ENCODE measurements at places on chromosomes 3 and 15.

GRCh38 chr3:63961891-63962290 lies 49.7 kb upstream of the SCAANT1 start:
- no peak for DNase-seq

DNA sequence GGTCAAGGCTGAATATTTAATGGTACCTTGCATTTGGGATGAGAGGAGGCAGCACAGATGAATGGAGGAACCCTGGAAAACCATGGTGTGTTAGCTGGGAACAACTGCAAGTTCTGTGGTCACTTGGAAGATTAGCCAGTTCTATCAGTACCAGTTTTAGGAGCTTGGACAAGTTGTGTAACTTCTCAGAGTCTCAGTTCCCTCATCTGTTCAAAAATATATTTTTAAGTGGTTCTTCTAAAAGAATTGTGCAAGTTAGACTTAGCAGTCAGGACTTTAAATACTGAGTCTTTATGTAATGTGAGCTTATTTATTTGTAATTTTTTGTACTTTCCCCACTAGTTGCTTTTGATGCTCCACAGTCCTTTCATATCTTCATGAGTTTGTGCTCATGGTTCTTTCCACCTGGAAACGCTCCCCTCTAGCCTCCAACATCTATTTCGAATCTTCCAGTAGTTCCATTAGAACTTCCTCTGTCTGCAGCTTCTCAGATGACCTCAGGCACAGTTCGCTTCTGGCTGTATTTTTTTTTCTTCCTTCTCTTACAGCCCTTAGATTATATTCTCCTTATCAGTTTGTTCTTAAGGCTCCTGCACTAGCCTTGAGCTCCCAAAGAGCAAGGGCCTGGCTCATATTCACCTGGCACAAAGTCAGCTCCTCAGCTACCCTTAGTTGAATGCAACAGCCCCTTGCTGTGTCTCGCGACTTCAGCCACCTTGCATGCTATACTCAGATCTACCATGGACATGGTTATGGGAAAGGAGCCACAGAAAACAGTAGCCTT lies 27.1 kb downstream of the ITPR1 start:
- DNase-seq: no peak

GRCh38 chr3:100957261-100957986 lies 35.8 kb downstream of the ABI3BP start:
- DNase-seq: no peak

GRCh38 chr3:184525337-184526087 lies 36.1 kb upstream of the EPHB3 start:
- DNase-seq: no peak

GRCh38 chr15:70439304-70439877 lies 324.0 kb downstream of the UACA start:
- no peak for DNase-seq

DNA sequence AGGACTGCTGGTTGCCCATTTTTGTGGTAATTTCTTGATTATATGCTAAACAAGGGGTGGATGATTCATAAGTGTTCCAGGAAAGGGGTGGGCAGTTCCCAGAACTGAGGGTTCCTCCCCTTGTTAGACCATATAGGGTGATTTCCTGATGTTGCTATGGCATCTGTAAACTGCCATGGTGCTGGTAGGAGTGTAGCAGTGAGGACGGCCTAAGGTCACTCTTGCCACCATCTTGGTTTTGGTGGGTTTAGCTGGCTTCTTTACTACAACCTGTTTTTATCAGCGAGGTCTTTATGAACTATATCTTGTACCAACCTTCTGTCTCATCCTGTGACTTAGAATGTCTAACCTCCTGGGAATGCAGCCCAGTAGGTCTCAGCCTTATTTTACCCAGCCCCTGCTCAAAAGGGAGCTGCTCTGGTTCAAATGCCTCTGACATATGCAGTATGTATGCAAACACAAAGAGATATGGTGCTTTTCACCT lies 46.2 kb downstream of the C3orf38 start:
- DNase-seq: no peak

DNA sequence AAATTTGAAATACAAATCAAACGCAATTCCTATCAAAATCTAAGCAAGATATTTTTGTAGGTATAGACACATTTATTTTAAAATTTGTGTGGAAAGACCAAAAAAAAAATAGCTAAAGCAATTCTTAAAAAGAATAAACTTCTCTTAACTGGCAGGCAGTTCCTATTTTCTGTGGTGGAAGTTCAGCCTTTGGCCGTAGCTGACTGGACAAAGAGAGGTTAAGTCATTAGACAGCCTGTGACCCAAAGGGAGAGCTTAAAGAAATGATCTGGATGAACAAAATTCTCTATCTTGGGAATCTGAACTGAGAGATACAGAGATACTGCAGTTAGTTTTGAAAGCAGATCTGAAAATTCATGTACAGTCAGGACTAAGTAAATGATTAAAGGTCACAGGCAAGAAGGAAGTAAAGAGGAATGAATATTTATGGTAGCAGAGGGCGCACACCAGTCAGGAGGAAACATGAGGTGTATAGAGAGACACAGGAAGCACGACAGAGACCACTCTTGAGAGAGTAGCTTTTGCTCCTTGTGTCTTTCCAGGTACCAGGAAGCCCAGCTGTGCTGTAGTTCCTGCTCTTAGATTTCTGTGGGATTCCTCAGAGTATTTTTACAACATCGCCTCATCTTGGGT lies 57.5 kb downstream of the TPRG1 start:
- DNase-seq: no peak

GRCh38 chr3:46540550-46540949 lies 25.6 kb downstream of the LRRC2 start:
- no peak for DNase-seq

- DNase-seq: no peak
These were observed 2.1 kb downstream of the CCDC51 start for GRCh38 chr3:48437812-48438211.

All from posterior cingulate gyrus (tissue), 11 donors.